ENCODE measurements at places on chromosomes 1 and 21.

DNA sequence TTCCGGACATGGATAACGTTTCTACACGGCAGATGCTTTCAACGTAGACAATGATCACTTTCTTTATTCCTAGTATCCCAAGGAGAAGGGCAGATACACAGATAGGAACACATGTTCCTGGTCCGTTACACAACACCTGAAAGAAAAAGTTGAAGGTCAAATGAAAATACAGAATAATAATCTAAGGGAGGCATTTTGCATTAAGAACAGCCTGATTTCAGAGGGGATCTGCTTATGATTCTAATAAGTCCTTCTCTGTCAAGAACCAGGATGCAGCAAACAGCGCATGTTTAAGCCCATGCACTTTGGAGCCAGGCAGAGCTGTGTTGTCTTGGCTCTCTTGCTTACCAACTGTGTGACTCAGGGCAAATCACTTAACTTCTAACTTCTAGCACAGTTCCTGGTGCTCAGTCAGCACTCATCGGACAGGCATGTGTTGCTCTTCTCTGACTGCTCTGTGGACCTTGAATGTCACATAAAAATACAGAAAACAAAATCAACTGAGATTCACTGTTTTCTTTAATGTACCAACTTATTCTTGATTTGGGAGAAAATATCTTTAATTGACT lies 56.3 kb upstream of the CNN3 start:
- no peak for DNase-seq

DNA sequence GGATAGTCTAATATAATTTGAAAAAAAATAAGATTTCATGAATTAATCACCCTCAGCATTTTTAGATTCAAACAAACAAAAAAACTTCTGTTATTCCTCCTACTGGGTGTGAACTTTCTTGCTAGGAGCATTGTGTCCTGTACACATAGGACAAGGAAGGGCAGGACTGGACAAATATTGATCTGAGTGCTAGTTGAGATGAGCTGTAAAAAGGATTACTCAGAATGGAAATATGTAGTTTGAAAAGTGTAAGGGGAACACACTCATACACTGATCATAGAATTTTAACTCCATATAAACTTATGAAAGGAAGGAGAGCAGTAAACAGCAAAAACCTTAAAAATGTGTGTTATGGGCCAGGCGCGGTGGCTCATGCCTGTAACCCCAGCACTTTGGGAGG lies 156.5 kb upstream of the ZNF648 start:
- no peak for DNase-seq

DNA sequence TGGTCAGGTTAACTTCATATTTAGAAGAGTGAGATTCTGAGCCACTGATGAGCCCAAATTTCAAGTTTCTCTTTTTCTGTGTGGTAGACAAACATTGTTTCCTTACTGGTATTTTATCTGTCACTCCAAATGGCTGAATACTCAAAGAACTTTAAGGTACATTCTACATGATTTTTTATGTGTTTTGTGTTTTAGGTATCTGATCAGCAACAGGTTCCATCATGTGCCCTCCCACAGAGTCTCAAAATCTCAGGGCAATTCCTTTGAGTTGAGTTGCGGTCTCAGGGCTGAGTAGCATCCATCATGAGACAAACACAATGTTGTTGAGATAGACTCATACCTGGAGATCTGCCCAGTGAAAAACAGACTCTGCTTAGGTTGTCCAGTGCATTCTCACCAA lies 14.7 kb upstream of the CEP350 start:
- DNase-seq, result no peak

GRCh38 chr1:3022976-3023375 lies 1.7 kb downstream of the ACTRT2 start:
- no peak for DNase-seq

GRCh38 chr1:153569465-153569864 lies 3.8 kb upstream of the S100A2 start:
- DNase-seq, result no peak

DNA sequence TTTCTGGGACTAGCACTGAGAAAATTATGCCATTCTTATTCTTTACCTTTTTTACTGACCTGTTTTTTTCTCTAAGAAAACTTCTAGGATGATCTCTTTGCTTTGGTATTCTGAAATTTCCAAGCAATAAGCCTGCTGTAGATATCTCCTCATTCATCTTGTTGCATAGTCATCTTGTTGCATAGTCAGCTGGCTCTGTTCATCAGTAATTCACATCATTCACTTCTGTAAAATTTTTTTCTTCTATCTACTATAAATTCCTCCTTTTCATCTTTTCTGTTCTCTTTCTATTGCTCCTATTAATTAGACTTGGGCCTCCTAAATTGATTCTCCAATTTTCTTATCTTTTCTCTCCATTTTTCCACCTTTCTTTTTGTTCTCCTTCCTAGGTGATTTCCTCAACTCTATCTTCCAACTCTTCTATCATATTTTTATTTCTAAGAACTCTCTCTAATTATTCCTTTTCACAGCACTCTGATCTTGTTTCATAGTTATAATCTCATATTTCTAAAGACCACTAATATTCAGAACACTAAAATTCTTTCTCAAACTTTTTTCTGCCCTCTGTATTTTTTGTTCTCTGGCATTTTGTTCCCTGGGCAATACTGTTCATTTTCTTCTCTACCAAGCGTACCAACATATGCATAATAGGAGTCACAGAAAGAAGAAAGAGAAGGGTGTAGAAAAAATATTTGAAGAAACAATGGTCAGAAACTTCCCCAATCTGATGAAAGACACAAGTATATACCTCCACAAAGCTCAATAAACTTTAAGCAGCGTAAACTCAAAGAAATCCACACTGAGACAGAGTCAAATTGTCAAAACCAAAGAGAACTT lies 17.7 kb downstream of the TUT4 start:
- DNase-seq, result no peak

GRCh38 chr1:65429806-65430205 lies 9.3 kb downstream of the LEPR start:
- DNase-seq, result no peak

DNA sequence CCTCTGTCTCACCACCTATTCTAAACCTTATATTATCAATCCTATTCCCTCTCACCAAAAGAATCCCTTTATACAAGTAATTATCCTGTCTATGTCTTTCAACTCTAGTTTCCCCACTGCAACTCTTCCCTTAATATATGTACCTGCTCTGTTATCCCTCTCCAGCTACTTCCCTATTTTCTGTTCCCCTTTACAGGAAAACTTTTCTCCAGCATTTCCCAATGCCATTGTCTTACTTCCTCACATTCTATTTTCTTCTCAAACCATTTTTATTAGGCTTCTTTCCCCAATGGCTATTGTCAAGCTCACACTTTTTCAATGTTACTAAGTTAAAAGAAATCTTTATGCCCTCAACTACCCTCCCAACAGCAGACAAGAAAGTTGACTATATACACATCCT lies 11.6 kb downstream of the DPYD start:
- no peak for DNase-seq

DNA sequence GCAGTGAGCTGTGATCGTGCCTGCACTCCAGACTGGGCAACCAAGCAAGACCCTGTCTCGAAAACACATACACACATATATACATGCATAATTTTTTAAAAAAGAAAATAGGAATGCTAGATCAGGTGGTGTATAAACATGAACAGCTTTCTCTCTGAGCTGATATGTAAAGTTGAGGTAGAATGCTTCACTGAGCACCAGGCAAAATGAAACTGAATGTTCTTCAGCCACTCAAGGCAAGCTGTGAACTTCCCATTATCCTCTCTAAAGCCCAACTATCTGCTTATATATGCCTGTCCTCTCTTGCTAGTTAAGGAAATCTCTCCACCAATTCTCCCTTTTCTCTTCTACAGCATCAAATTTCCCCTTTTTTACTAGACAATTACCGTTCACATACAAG lies 93.0 kb downstream of the NUF2 start:
- no peak for DNase-seq

DNA sequence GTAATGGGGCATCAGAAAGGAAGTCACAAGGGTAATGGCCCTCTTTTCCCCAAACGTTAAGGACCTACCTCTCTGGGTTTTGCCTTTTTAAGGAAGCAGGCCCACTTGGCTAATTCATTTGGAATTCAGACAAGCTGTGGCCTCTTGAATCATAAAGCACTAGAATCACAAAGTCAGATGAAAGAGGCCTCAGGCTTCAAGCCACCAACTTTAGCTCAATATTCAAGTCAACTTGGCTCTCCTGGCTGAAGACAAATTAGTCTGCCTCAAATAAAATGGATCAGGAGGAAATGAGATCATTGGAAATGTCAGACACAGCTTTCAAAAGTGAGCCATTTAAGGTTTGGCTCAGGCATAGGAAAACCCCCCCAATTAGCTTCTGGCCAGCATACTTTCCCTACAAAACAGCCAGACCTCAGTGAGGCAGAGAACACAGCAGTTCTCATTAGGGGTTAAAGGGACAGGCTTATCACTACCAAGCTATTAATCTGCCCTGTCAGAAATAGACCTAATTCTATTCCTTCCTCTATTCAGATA lies 34.3 kb downstream of the SLC35D1 start:
- DNase-seq, result no peak

GRCh38 chr1:9696793-9697192 lies 45.3 kb downstream of the PIK3CD start:
- DNase-seq, result no peak

DNA sequence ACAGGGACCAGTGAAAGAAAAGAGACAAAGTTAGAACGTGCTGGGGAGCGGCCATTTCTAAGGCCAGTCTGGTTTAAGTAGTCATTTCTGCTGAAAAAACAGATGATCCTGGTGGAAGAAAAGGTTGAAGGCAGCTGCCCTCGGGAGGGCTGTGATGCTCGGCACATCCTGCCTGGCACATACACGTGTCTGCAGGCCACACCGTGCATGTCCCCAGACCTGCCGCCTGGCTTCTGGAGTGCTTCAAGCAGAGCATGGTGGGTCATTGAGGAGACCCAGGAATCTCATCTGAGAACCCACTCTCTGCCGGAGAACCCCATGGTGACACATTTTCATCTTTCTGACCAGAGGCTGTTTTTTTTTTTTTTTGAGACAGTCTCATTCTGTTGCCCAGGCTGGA lies 32.4 kb downstream of the IFNAR1 start:
- no peak for DNase-seq

GRCh38 chr1:236113324-236114032 lies 28.9 kb upstream of the GPR137B start:
- DNase-seq, result no peak

DNA sequence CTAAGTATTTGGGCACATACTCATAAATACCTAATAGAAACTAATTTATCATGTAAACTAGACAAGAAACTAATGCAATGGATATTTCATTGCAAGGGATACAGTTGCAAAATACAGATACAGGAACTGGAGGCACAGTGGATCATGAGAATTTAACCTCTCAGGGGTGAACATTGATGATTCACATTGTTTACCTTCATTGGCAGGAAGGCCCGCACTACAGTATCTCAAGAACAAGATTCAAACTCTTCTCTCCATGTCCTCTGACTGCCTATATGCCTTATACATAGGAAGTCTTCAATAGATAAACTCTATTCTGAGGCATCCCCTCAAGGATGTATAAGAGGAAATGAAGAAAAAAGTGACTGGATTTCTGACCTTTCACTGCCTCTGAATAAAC lies 18.4 kb upstream of the PTBP2 start:
- DNase-seq, result no peak

DNA sequence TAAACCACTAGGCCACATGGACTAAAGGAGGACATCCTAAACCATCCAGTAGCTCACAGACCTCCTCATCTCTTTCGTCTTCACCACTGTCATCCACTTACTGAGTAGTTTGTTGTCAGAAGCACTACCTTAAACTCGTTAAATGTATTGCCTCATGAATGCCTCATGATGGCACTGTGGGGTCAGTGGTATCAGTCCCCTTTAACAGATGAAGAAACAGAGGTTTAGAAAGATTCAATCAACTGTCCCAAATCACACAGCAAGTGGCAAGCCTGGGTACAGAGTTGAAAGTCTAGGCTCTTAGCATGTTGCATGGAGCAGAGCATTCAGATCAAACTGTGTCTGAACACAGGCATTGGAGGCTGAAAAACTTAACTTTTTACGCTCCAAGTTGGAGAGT lies 183.6 kb upstream of the KIAA0040 start:
- DNase-seq, result no peak

DNA sequence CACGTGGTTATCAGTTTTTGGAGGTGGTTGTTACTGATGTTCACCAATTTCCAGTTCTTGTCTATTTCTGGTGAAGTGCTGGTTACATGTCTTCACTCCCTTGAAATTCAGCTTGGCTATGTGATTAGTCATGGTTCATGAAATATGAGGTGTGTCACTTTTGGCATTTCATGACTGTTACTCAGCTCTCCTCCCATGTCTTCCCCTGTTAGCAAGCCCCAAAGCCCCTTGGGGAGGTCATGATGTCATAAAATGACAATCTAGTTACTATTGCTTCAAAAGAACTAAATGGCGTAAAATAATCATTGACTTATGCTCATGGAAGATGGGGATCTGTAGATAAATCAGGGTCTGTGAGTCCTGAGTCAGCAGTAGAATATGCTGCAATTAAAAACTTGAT lies 425.1 kb downstream of the SETD4 start:
- no peak for DNase-seq

GRCh38 chr1:103461161-103462105 lies 64.1 kb upstream of the RNPC3 start:
- DNase-seq, result no peak

DNA sequence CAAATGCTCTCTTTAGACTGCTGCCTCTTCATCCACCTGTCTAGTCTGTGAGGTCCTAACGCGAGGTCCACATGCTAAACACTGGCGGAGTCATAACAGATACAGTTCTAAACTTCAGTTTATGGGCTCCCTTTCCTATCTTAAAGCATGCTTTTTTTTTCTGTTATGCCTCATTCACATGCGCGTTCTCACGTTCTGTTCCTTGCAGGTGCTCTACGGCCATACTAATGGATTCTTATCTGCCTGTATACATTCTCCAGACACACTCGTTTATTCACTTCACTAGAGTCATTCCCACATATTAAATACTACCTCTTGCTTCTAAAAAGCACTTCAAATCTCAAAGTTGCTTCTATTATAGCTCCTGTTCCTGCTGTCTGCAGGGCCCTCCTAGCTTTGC lies 38.7 kb downstream of the PHC2 start:
- DNase-seq, result no peak

DNA sequence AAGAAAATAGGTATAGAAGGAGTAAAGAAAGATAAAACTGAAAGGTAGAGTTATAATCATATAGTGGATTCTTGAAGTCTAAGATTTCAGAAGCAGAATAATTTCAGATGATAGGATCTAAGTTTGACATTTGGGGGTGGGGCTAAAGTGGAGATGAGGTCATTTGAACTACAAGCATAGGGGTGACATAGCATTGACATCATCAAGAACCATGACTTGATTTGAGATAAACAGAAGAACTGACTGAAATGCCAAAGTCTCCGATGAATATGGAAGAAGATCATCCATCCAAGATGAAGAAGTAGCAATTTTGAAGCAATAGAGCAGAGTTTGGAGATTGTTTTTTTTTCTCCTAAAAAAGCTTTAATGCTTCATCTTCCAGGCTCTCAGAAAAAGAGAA lies 122.3 kb downstream of the MACF1 start:
- DNase-seq, result no peak
